ENCODE measurements at places on chromosomes 3 and 15.

DNA sequence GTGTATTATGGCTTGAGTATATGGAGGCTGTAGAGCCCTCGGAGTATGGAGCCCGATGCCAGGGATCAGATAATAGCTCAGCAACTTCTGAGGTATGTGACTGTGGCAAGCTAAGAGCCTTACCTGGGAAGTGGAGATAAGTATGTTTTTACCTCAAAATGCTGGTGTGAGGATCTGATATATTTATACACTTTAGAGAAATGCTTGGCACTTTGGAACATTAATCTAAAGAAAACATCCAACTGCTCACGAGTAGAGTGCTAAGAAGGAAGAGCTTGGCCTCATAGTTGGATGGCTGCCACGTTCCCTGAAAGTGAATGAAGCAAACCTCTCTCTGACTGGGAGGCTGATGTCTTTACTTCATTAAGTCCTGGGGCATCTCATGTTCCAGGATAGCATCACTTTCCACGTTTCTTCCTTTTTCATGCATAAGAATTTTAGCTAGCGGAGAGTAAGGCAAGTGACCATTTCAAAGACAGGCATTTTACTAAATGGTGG lies 58.9 kb upstream of the GOLGA8J start:
- no peaks in the 10 kb centered on the region for H3K36me3 ChIP-seq
- no peaks in the 10 kb centered on the region for H3K27me3 ChIP-seq
- H3K4me1 ChIP-seq: no peaks in the 10 kb centered on the region
- H3K4me3 ChIP-seq: no peak overlapping the region
- H3K27ac ChIP-seq: no peak overlapping the region
- no peak for DNase-seq

DNA sequence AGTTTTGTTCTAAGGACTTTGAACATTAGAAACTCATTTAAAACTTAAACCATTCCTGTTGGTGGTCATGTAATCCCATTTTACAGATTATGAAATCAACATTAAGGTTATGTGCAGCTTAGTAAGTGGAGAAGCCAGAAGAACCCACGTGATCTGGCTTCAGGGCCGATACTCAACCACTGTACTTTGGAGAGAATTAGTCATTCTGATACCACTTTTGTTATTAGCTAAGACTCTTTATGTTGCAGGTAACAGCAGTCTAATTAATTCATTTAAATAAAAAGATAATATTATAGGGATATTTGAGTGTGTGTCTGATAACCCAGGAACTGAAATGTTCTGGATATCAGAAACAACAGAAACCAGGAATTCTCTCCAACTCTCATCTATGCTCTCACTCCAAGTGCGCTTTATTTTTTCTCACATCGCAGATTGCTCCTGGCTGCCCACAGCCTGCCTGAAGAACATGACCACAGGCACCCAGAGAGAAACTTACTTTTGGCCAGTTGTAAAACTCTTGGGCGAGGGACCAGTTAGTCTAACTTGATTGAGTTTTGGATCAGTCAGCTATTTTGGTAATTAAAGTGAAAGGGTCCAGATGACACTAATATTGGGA lies 25.2 kb downstream of the UBE2E1 start:
- H3K27me3 ChIP-seq: no peaks in the 10 kb centered on the region
- H3K4me1 ChIP-seq: peaks cover 57% of the 10 kb centered on the region
- no peaks in the 10 kb centered on the region for H3K36me3 ChIP-seq
- H3K4me3 ChIP-seq: no peak overlapping the region

DNA sequence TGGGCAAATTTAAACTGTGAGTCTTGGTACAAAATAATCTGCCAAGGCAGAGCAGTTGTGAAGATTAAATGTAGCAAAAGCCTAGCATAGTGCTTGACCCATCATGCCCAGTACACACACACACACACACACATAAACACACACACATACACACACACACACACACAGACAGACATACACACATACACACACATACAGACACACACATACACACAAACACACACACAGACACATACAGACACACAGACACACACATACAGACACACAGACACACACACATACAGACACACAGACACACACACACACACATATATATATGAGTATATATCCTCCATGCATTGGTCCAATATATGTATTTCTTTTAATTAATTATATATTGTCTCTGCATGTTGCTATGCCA lies 328.8 kb upstream of the DNAJC19 start:
- no peaks in the 10 kb centered on the region for H3K27me3 ChIP-seq
- H3K36me3 ChIP-seq: no peaks in the 10 kb centered on the region
- no peak for DNase-seq
- no peak overlapping the region for H3K27ac ChIP-seq
- no peaks in the 10 kb centered on the region for H3K4me1 ChIP-seq

- no peak for DNase-seq
- H3K4me3 ChIP-seq: no peak overlapping the region
- H3K36me3 ChIP-seq: peaks cover 31% of the 10 kb centered on the region
- no peaks in the 10 kb centered on the region for H3K4me1 ChIP-seq
- H3K27me3 ChIP-seq: no peaks in the 10 kb centered on the region
Observed at GRCh38 chr3:121803771-121804320, 31.0 kb downstream of the IQCB1 start.

GRCh38 chr3:15783361-15783969 lies 14.3 kb downstream of the ANKRD28 start:
- H3K36me3 ChIP-seq: no peaks in the 10 kb centered on the region
- peaks cover 7% of the 10 kb centered on the region for H3K4me1 ChIP-seq
- H3K27ac ChIP-seq: no peak overlapping the region
- DNase-seq: no peak
- H3K4me3 ChIP-seq: no peak overlapping the region
- H3K27me3 ChIP-seq: no peaks in the 10 kb centered on the region

- H3K4me1 ChIP-seq: no peaks in the 10 kb centered on the region
- H3K36me3 ChIP-seq: peaks cover 30% of the 10 kb centered on the region
- no peak for DNase-seq
- H3K4me3 ChIP-seq: no peak overlapping the region
- H3K27ac ChIP-seq: no peak overlapping the region
- no peaks in the 10 kb centered on the region for H3K27me3 ChIP-seq
Observed at GRCh38 chr3:183006396-183007002, 26.2 kb upstream of the DCUN1D1 start.

DNA sequence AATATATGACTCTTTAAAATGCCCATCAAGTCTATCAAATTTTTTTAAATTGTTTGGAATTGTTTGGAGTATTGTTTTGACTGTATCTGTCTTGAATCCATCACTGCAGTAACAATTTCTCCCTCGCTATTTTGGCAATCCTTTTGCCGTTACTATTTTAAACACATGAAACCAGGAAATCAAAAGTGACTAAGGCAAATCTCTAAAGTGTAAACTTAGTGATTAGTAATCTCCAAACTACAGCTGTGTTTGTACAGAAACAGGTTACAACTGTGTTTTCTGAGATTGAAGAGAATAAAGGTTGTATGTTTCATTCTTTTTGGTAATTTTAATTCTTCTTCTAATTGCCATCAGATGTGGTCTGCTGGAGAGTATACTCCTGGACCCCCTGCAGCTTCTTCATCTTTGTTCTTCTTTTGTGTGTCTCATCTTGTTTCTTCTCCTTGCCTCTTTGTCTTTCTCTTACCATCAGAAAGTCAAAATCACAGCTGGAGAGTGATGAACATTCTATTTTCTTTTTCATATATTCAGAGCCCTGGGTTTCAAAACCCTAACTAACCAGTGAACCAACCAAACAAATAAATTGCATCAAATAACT lies 465.4 kb downstream of the RBMS3 start:
- no peaks in the 10 kb centered on the region for H3K4me1 ChIP-seq
- no peaks in the 10 kb centered on the region for H3K27me3 ChIP-seq
- H3K27ac ChIP-seq: no peak overlapping the region
- DNase-seq: no peak

DNA sequence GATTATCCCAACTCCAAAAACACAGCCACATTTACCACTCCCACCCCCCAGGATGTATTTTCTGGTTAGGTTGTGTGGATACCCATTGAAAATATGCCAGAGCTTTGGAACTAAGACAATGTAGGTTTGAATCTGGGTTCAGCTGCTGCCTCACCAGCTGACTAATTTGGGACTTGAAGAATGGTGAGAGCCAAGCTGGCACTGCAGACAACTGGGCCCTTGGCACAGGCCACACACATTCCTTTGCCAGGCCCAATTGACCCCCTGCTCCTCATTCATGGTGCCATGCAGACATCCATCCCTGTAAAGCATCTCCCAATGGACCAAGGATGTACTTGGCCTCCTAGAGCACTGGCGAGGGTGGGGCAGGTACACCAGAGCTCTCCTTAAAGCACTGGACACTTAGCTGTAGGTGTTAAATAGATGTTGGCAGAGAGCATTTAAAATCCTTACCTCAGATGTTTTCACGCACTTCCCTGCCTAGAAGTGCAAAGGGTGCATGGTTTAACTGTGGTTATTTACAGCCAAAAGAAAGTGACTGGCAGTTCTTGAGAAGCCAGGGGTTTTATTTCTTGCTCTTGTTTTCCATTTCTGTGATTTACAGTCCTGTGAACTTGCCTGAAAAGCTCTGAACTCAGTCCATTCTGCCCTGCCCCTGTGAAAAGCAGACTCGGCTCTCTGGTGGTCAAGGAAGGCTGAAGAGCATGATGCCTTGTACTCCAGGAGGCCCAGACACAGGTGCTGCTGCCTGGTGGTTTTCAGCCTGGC lies 138.5 kb downstream of the CLSTN2 start:
- no peak for DNase-seq
- H3K27ac ChIP-seq: no peak overlapping the region
- no peaks in the 10 kb centered on the region for H3K36me3 ChIP-seq
- H3K27me3 ChIP-seq: no peaks in the 10 kb centered on the region
- no peaks in the 10 kb centered on the region for H3K4me1 ChIP-seq
- no peak overlapping the region for H3K4me3 ChIP-seq

GRCh38 chr15:81785679-81786078 lies 260.1 kb downstream of the MEX3B start:
- no peak for DNase-seq
- no peak overlapping the region for H3K27ac ChIP-seq
- no peak overlapping the region for H3K4me3 ChIP-seq
- H3K4me1 ChIP-seq: no peaks in the 10 kb centered on the region
- H3K36me3 ChIP-seq: no peaks in the 10 kb centered on the region
- peaks cover 4% of the 10 kb centered on the region for H3K27me3 ChIP-seq

GRCh38 chr3:37923569-37924040 lies 61.9 kb downstream of the CTDSPL start:
- H3K27ac ChIP-seq: peak overlapping the region; percentile 83
- no peak overlapping the region for H3K4me3 ChIP-seq
- H3K36me3 ChIP-seq: no peaks in the 10 kb centered on the region

DNA sequence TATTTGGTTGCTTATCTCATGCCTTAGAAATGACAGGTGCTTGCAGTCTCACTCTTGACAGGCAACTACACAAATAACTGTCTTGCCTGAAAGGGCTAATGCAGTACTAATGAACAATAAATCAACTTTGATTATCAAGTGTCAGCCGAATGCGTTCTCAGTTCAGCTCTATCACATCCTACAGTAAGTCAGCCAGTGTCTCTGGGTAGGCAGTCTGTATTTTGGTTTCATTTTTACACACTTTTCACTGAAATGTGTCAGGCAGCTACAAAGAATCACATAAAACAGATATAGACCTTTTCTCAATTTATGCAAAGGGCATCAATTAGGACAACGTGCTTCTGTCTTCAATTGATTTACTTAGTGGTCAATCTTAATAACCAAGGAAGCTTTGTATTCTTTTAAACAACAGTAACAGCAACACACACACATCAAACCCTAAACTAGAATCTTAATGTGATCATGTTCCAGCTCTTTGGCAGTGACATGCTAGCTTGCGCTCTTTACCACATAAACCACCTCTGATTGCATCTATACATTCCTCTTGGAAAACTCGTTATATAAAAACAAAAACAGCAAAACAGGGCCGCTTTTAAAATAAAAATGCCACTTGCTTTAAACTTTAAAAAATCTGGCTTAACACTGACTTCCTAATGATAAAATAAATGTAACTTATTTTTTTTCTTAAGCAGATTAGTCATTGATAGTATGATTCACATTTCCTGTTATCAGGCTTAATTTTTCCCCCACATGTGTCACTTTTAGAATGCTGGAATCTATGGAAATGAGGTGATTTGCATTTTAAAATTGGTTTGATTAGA lies 520.4 kb downstream of the FOXP1 start:
- peak overlapping the region; percentile 90 for H3K27ac ChIP-seq
- H3K4me3 ChIP-seq: peak overlapping the region; percentile 78
- no peaks in the 10 kb centered on the region for H3K4me1 ChIP-seq
- no peaks in the 10 kb centered on the region for H3K27me3 ChIP-seq

DNA sequence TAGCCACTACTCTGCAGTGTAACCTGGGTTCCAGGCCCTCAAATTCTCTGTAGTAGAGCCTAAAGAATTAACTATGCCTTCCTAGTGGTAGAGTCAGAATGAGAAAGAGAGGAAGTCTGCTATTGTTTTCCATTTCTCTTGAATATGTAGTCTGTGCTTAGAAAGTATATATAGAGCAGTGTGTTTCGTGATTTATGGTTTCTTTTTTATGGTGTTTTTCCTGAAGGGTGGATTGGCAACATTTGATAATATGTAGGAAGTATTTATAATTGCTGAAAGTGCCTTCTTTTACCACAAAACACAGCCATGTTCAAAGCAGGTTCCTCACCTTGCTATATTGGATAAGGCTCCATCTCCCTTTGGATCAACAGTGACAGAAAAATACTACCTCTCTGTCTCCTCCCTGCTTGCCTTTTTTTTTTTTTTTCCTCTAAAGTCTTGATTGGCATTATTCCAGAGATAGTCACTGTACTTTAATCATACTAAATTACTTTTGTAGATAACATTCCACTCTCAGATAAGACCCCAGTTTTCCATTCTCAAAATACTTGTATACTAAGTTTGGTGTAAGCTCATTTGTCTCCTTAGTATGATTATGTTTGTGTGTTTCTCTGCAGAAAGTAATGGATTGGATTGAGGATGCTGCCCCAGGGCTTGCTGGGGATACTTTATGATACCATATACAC lies 47.8 kb downstream of the IQGAP1 start:
- DNase-seq: no peak
- H3K27ac ChIP-seq: no peak overlapping the region
- H3K4me1 ChIP-seq: no peaks in the 10 kb centered on the region
- no peaks in the 10 kb centered on the region for H3K27me3 ChIP-seq
- H3K4me3 ChIP-seq: no peak overlapping the region

DNA sequence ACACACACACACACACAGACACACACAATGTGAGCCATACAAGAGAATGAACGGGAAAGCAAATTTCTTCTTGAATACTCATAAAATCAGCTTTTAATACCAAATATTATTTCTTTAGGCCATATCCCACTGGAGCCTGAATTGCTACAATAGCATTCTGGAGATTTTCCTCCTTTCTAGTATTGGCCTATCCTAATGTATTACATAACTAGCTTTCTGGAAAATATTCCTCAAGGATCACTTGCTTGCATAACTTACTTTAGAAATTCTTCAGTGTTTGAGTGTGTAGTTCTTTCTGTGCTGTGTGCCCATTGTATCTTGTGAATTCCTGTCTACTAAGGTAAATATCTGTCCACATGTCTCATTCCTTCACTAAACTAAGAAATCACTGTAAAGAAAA lies 351.0 kb upstream of the MCTP2 start:
- no peaks in the 10 kb centered on the region for H3K4me1 ChIP-seq
- no peak overlapping the region for H3K27ac ChIP-seq
- H3K4me3 ChIP-seq: no peak overlapping the region
- no peaks in the 10 kb centered on the region for H3K36me3 ChIP-seq
- no peaks in the 10 kb centered on the region for H3K27me3 ChIP-seq

GRCh38 chr15:41480396-41481140 lies 13.1 kb upstream of the ITPKA start:
- H3K36me3 ChIP-seq: peaks cover 19% of the 10 kb centered on the region
- H3K4me3 ChIP-seq: no peak overlapping the region
- no peak overlapping the region for H3K27ac ChIP-seq
- DNase-seq: no peak
